ENCODE measurements at places on chromosomes 7 and 10.

DNA sequence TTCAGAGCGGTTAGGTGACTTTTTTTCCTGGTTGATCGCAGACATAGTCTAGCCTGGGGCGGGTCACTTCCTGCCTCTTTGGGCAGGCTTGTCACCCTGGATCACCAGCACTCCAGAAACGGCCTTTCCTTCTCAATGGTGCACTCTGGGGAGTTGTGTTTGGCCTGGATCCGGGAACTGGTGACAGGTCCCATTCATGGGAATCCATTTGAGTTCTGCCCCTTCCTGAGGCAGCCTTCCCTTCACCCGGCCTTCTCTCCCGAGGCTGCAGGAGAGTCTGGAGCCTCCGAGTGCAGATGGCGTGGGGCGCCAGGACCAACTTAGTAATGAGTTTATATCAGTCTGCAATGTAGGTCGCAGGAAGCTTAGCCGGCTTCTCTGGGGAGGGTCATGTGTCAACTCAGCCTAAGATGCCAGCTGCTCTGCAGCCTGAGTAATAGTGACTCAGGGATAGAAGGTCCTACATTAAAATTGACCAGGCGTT lies 54.2 kb downstream of the TACR2 start:
- DNase-seq: peak; percentile 67

GRCh38 chr7:12269100-12269895 lies 58.2 kb downstream of the TMEM106B start:
- DNase-seq: no peak

DNA sequence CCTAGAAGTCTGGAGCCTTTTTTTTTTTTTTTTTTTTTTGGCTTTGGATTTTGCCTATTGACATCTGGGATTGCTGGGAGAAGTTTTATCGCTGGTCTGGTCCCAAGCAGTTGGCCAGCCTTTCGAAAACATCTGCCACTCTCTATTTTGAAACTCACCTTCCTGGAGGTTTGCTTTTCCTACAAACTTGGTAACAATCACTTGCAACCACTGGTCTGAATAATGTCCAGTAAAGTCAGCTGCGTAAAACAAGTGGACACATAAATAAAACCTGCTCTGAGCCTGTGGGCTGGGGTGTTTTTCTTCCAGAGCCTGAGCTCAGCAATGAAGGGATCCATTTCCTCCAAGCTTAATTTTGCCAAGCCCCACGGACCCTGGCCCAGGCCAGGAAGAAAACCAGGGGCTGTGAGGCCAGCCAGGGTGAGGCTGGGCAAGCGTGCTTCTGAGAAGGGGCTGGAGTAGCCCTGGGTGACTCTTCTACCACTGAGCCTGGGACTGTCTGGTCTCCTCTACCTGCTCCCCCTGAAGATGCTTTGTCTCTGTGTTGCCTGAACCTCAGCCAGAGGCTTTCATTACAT lies 202.2 kb downstream of the GFRA1 start:
- no peak for DNase-seq

DNA sequence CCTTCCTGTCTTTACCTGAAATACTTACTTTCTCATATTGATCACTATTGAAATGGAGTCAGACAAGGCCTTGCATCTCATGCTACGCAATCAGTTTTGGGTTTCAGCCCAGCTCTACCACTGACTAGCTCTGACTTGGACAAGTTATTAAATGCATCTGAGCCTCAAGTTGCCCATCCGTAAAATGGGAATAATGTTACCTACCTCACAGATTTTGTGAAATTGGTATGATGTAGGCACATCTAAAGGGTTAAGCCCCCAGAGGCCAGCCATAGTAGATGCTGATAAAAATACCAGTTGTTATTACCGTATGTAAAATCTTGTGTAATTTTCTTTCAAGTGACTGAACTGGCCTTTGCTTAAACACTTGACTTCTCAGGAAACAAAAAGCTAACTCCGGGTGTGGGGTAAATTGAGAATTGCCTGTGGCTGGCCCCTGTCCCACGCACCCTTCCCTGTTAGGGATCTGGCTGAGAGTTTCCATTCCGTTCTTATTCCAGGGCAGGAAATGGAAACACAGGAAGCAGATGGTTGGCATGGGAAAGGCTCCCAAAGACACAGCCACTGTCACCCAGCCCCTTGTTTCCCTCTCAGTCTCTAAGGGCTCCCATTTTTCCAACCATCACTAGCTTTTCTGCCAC lies 7.5 kb downstream of the DUSP5 start:
- no peak for DNase-seq

- peak; percentile 48 for DNase-seq
These were observed 70.4 kb upstream of the ITPRID1 start for GRCh38 chr7:31443457-31443856.

GRCh38 chr10:52486840-52487611 lies 172.9 kb downstream of the DKK1 start:
- peak; percentile 65 for DNase-seq

DNA sequence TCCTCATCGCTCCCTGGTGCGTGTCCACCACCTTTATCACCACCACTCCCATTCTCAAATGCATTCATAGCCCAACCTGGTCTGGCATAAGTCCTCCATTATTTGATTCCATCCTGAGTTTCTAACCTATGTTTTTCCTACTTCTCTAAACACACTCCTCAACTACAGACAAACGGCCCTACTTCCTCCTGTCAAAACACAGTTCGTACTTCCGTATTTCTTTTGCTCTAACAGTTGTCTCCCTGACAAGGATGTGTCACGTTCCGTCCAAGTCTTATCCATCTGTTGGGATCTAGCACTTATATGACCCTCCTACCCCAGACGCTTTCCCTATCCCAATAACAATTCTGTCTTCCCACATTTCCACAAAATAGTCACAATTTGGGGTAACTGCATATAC lies 46.8 kb downstream of the DOCK4 start:
- DNase-seq: no peak

GRCh38 chr10:130726996-130727725 lies 584.4 kb downstream of the TCERG1L start:
- no peak for DNase-seq

GRCh38 chr10:86290933-86291615 lies 75.5 kb downstream of the GRID1 start:
- no peak for DNase-seq

- no peak for DNase-seq
These were observed 3.1 kb upstream of the PYROXD2 start for GRCh38 chr10:98417973-98418664.

GRCh38 chr10:31940839-31941653 lies 12.4 kb upstream of the ARHGAP12 start:
- peak; percentile 69 for DNase-seq

DNA sequence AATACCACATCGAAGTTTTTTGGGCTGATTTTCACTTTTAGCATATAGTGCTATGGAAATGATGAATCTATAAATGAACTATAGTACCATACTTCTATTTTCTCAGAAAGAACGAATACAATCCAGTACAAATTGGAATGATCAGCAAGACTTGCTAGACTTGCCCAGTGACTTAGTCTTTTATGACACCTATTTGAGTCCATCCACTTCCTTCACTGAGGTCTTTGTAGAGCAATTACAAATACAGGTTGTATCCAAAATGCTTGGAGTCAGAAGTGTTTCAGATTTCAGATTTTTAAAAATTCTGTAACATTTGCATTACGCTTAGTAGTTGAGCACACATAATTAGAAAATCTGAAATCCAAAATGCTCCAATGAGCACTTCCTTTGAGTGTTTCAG lies 104.3 kb downstream of the NRBF2 start:
- DNase-seq: no peak

GRCh38 chr7:2542916-2543871 lies 12.1 kb downstream of the BRAT1 start:
- no peak for DNase-seq

DNA sequence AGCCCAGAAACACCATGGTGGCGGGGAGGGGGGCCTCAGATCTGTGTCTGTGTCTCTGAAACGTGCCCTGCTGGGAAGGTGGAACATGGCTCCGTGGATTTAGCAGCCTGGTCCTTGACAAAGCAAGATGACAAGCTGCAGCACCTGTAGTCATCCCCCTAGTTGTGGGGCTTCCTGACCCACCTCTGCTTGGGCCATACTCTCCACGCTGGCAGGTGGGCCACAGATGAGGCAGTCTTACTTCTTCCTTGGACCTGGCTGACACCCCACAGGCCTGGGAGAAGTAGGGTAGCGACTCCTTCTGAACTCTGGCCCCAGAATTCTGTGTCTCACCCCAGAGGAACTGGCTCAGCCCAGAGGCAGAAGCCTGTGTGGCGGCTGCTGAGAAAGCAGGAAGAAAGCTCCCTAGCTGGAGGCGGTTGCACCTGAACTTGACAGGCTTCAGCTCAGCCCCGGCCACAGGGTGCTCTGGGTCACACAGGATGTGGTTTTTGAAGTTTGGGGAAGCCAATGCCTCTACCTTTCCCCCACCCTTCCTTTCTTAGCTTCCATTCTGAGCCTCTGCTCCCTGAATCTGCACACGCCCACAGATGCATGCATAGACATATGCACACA lies 113.9 kb downstream of the ABLIM1 start:
- no peak for DNase-seq

GRCh38 chr7:48971173-48971572 lies 46.8 kb downstream of the CDC14C start:
- DNase-seq: no peak

- DNase-seq: no peak
These were observed 11.7 kb downstream of the POLL start for GRCh38 chr10:101576211-101576863.

- no peak for DNase-seq
These were observed 11.1 kb upstream of the ACSL5 start for GRCh38 chr10:112362833-112363232.

DNA sequence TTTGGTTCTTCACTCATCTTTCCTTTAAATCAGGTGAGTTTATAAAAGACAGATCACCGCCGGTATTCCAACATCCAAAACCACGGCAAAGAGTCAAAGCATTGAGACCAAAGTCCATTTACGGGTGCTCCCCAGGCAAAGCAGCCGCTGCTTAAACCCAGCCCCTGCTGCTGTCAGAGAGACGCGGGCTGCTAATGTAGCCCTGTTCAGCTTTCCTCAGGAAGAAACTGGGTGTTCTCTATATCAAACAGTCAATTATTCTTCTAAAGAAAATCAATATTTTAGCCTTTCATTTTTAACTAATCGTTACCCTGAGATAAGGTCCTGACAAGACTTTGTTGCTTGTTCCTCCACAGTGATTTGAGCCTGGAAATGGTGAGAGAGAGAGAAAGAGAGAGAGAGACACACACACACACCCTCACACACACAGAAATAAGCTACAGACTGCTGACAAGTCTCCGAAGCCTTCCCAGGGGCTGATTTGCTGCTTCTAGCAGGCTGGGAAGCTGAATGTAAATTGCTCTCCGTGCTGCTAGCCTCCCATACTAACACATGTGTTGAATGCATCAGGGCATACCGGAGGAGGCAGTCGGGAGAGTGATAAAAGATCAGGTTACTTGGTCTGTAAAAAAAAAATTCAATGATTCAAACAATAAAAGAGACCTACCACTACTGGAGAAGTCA lies 183.0 kb upstream of the ANK3 start:
- DNase-seq: no peak

- DNase-seq: peak; percentile 98
These were observed at the start of gene C7orf57 for GRCh38 chr7:48035301-48035966. Gene C7orf57, plus strand, starts transcription at chr7:48035543. Its CDS starts 766 bp downstream, at chr7:48036309.

GRCh38 chr10:4343873-4344272 lies 482.1 kb upstream of the AKR1E2 start:
- DNase-seq: no peak

DNA sequence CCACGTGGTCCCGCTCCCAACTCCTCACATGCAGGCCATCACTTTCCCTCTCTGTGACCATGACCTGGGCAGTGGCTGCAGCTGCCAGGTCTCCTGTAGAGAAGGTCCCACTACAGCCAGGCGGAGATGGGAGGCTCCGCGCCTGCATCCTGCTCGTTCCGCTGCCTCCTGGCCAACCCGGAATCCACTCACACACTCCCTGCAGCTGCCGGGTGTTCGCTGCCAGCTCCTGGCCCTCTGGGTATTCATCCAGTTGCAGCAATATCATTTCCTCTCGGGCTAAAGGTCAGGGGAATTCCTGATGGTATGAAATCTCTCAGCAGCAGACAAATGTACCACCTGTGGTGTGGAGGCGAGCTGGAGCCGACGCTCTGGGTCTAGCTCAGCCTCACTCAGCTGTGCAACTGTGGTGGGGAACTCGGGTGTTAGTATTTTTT lies 65.7 kb downstream of the TLL2 start:
- no peak for DNase-seq

- no peak for DNase-seq
These were observed 901.9 kb downstream of the LRMDA start for GRCh38 chr10:76333326-76333725.

GRCh38 chr10:118256825-118257570 lies 85.1 kb downstream of the FAM204A start:
- no peak for DNase-seq

DNA sequence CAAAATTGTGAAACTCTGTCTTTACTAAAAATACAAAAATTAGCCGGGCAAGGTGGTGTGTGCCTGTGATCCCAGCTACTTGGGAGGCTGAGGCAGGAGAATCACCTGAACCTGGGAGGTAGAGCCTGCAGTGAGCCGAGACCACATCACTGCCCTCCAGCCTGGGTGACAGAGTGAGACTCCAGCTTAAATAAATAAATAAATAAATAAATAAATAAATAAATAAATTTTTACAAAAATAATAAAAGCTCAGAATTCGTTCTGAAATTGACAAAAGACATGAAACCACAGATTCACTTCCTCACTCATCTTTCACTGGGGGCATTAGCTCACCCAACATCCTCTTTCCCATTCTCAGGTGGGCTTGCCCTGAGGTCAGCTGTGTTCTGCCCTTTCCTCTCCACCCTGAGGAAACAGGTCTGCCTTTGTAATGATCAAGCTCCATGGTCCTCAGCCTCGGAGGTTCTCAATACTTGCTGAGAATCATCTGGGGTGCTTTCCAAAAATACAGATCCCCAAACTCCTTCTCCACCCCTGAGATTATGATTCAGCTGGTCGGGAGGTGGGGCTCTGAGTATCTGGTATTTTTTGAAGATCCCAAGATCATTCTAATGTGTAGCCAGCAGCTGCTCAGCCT lies 29.2 kb upstream of the APBB1IP start:
- no peak for DNase-seq

DNA sequence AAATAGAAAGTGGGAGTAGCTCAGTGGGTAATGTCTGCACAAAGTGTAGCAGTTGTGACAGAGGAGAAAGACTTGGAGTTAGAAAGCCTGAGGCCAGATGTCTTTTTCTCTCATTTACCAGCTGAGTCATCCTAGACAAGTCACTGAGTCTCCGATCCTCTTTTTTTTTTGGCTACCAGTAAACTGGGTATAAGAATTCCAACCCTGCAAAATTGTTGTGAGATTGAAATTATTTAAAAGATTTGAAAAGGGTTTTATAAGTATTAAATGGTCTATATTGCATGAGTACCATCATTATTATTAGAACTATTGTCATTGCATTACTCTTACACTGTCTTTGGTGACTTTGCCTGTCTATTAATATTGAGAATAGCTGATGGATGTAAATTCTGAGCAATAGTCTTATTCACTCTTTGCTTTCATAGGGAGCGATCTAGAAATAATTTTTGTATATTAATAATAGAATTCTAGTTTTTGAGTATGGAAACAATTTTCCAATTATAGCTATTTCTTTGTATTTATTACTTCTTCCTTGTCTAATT lies 74.0 kb downstream of the ARID5B start:
- DNase-seq: peak; percentile 62

GRCh38 chr10:70510453-70510852 lies 31.9 kb downstream of the PALD1 start:
- DNase-seq: no peak

GRCh38 chr7:10874666-10875065 lies 99.0 kb upstream of the PHF14 start:
- no peak for DNase-seq

- no peak for DNase-seq
These were observed 25.0 kb upstream of the WDR11 start for GRCh38 chr10:120825878-120826769.

- no peak for DNase-seq
These were observed 143.8 kb upstream of the PCLO start for GRCh38 chr7:83306502-83306901.

- no peak for DNase-seq
These were observed 49.5 kb upstream of the FAM180A start for GRCh38 chr7:135798095-135798494.

All from AG08396 (cell line).